ENCODE measurements at places on chromosomes 3 and 15.

DNA sequence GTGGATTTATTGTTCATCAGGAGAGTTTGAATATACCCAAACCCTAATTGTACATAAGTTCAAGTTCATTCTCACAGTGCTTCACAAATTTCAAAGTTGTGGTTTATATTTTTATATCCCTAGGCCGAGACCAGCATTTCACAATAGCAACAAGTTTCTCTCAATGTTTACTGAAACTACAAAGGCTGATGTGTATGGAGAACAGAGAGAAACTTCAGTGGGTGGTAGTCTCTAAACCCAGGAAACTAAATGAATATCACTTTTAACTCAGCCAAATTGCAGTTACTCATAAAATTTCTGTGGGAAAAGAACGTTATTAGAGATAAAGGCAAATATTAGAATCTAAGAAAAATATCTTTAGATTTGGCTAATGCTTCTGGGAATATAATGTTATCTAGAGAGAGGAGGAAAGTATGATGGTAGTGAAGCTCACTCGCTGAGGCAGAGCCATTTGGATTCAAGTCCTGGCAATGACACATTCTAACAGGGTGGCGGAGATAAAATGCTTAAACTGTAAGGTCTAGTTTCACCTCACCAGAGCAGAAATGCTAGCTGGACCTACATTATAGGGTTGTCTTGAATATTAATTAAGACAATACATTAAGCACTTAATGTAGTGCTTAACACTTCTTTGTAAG lies 514.8 kb downstream of the EPHA3 start:
- no peak for DNase-seq

DNA sequence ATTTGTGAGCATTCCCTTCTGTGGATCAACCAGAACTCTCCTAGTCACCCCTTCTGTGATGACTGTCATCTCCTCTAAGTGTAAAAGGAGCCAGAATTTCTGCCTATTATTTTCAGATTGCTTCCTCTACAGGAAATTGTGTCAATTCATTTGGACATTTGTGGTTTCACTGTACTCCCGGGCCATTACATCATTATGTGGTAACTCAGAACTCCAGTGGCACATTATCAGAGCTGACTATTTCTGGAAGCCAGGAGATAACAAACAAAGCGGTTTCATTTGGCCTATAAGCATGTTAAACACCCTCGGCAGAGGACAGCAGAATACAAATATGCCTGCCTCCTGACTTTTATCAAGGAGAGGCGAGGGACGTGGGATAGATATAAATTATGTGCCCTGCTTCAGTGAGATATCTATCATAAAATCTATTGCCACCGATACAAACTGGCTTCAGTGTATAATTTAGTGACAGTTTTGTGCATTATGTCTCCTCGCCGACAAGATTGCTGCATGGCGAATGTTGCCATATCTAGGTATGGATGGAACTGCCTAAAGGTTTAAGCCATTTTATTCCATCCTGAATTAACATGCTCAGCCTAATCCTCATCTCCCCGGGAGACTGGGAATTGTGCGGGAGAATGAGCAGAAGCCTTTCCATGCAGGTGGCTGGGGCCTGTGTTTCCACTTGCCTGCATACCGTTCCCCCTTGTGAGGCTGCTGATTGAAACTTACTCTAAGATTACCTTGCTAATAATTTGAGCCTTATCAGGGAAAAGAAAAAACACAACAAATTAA lies 193.4 kb upstream of the SEMA6D start:
- DNase-seq = no peak

- no peak for DNase-seq
These were observed 13.4 kb upstream of the GHSR start for GRCh38 chr3:172461530-172462138.

- no peak for DNase-seq
These were observed 184.8 kb downstream of the MECOM start for GRCh38 chr3:169478566-169479313.

GRCh38 chr3:197132916-197133530 lies 103.4 kb upstream of the MELTF start:
- DNase-seq = no peak

- no peak for DNase-seq
These were observed 596.7 kb downstream of the FGF12 start for GRCh38 chr3:192130534-192131132.

DNA sequence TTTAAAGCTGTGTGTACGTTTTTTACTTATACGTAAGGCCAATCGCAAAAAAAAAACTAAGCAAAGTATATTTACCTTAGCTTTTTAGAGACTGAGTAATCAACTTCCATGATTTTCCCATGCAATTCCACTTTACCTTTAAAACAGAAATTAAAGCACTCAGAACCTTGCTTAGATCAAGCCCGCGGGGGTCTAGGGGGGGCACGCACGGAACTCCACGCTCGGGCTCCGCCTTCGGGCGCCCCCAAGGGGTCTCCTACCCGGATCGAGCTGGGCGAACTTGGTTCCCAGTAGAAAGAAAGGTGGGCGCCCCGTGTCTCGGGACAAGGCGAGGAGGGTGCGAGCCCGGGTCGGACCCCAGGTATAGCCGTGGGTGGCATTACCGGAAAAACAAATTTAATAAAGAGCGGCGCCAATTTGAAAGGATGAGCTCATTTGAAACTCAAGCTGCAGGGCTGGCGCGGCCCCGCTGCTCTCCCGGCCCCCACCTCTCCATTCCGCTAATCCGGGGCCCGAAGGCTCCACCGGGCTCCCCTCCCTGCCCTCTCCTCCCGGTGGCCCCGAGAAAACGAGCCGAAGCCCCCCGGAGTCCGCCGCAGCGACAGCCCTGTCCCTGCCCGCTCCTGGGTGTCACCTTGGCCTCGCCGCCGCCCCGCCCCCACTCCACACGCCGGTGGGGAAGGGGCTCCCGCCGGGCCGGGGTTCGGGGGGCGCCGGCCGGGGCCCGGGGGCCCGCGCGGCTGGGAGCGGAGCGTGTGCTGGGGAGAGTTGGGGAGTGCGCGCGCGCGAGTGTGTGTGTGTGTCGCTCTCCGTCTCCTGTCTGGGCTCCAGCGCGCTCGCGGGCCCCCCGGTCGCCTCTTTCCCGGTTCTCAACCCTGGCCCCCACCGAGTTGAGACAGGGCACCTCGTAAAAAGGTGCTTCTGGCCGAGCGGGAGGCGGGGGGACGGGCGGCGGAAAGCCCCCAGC lies 1.5 kb downstream of the IGF2BP2 start:
- DNase-seq = no peak

- no peak for DNase-seq
These were observed 8.5 kb upstream of the LSAMP start for GRCh38 chr3:116453666-116454346.

GRCh38 chr3:120637851-120638559 lies 41.9 kb downstream of the NDUFB4 start:
- DNase-seq = no peak

DNA sequence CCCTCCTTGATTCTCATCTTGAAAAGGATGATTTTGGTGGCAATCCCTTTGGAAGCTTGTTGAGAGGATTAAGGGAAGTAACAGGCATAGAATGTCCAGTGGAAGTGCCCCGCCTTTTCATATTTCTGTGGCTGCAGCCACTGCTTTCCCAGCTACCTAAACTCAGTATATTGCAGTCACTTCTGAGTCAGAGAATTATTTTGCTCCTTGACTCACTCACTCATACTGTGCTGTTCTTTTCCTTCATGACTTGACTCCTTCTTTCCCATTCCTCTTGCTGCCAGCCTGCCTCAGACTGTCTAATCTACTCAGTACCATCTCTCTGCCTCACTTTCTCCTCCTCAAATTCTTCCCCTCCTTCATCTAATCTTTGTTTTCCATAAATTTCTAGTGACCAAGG lies 26.5 kb upstream of the POLR2M start:
- no peak for DNase-seq

DNA sequence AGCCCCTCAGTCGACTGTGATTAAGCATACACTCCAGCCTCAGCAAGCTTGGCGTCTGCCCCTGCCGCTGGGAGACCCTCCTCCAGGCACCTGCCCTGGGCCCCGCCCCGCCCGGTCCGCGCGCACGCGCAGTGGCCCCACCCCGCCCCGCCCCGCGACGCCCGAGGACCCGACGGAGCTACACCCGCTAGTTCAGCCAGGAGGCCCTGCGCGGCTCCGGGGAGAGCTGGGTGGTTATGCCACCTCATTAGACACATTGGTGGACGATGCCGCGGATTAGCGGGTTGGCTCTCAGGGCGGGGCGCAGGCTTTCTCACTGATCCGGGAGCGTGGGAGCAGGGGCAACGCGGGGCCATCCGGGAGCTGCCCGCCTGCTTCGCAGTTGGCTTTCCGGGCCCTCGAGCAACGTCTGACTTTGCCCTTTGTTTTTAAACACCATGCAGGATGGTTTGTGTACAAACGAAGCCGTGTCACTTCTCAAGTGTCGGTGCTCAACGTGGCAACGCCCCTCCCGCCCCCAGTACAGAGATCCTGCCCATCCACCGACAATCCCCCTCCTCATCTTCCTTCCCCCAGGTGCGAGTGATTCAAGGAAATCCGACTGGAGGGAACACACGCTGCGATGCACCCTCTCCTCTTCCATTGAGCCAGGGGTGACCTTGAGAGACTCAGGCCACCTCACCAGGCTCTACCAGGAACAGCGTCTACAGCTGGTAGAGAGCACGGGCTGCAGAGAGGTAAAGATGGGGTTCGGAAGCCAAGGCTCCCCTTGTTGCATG lies 109.3 kb downstream of the SHQ1 start:
- DNase-seq = no peak

Measured in smooth muscle cell of the brain vasculature (primary cell).